Cerebellar cortex (tissue), 1 donor: ENCODE measurements at places on chromosomes 5 and 9.

DNA sequence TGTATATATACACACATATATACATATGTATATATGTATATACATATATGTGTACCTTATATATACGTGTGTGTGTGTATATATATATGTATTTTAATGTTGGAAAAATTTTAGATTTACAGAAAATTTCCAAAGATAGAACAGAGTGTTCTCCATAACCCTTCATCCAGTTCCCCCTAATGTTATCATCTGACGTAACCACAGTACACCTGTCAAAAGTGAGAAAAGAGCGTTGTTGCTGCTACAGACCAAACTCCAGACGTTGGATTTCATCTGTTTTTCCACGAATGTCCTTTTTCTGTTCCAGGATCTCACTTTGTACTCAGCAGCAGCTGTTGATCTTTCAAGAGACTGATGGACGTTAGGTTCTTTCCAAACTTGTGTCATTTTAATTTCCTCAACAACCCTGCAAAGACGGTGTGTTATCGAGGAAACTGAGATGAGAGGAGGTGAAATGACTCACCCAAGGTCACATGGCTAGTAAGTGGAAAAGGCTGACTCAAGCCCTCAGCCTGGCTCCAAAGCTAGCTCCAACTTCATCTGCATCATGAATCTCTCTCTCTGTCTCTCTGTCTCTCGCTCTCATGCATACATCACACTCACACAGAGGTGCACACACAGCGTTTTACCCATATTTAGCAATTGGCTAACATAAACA is 17.0 kb upstream of the NTNG2 start:
- DNase-seq, result no peak

DNA sequence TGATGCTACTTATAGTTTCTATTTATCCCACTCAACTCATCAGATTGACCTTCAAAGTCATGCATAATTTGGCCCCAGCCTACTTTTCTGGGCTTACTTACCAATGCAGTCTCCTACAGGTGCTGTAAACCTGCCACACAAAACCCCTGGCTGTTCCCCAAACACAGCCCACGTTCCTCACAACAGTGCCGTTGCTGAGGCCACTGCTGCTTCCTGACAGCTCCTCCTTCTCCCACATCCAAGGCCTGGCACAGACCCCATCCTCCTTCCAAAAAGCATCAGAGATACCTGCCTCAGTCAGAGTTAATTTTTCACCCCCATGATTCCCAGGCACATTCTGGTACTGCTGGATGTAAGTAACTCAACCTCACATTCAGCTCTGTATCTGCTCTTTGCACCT is 68.1 kb upstream of the SIMC1 start:
- DNase-seq, result no peak

- DNase-seq, result no peak
These were observed 129.3 kb upstream of the EPB41L4A start for GRCh38 chr5:112548246-112548881.

GRCh38 chr5:88883059-88883835 is at the start of gene MEF2C:
TSS of gene MEF2C (minus strand) at chr5:88883184. CDS start at chr5:88823788, 59,396 bp downstream.
- DNase-seq, result peak; percentile 77

DNA sequence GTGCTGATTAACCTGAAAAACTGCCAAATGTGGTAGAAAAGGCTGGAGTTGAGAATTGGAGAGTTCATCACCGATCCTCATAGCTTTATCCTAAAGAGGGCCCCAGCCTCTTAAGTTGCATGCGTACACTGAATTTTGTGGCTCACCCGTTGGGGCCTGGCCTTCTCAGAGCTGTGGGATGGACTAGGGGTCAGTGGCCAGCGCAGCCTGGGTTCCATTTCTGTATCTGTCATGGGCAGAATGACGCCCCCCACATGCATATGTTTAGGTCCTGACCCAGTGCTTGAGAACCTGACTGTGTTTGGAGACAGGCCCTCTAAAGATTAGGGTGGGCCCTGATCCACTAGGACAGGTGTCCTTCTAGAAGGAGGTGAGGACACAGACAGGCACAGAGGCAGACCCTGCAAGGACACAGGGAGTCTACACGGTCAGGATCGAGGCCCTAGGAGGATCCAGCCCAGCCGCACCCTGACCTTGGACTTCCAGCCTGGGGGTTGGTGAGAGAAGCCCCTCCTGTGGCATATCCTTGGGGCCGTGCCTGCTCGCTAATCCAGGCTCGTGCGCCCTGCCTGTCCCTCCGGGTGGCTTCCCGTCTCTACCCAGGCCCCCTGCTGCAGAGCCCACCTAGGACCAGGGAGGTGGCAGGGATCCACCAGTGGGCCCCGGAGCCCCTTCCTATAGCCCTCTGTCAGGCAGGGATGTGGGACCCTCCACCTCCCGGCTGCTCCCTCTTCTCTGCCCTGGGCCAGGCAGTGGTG is 32.2 kb downstream of the NDUFS6 start:
- DNase-seq, result no peak

DNA sequence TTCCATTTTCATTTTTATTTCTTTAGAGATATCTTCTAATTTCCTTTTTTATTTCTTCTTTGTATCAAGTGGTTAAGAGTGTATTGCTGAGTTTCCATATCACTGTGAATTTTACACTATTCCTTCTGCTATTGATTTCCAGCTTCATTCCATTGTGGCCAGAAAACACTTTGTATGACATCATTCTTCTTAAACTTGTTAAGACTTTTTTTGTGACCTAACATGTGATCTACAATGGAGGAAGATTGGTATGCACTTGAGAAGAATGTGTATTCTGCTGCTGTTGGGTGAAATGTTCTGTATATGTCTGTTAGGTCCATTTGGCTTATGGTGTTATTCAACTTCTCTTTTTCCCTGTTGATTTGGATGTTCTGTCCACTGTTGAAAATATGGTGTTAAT is 274.2 kb upstream of the PUM3 start:
- DNase-seq, result no peak

GRCh38 chr9:86939321-86939720 is 8.0 kb downstream of the GAS1 start:
- DNase-seq, result no peak

- no peak for DNase-seq
These were observed 16.3 kb upstream of the KCNV2 start for GRCh38 chr9:2700909-2701550.

- no peak for DNase-seq
These were observed 50.7 kb downstream of the UIMC1 start for GRCh38 chr5:176955895-176956294.

GRCh38 chr5:117205894-117206293 is 631.3 kb upstream of the SEMA6A start:
- no peak for DNase-seq

GRCh38 chr9:133098104-133098754 is 22.8 kb downstream of the RALGDS start:
- DNase-seq, result no peak
